ENCODE measurements at places on chromosomes 5 and 9.

DNA sequence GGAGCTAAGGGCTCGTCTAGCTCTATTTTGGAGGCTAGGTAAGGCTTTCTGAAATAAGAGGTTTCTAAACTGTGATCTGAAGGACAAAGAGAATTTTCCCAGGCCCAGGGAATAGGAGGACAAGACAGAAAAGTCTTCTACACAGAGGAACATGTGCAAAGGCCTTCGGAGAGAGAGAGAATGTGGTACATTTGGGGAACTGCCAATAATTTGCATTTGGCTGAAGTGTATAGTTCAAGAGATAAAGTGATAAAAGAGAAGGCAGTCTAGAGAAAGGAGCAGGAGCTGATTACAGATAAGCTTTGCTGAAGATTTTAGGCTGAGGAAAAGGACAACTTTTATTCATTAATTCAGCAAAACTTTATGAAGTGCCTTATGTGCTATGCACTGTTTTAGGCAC is 214.4 kb upstream of the ELL2 start:
- no peak for DNase-seq

- no peak for DNase-seq
Measured at GRCh38 chr5:64206653-64207052, 41.0 kb downstream of the RNF180 start.

DNA sequence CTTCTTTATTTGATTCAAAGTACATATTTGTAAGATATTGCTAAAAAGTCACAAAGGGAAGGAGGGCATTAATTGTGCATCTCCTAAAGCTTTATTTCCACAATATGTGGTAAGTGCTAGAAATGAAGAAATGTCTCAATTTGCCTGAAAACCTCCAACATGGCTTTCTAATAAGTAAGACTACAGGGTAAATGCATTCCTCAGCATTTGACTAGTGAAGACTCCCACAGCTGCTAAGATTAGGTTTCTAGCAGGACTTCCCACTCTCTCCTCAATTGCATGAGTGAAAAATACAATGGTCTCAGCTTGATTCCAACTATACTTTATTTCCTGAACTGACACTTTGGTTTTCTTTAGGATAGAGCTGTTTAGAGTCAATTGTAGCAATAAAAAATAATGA is 162.1 kb downstream of the ELAVL2 start:
- no peak for DNase-seq

DNA sequence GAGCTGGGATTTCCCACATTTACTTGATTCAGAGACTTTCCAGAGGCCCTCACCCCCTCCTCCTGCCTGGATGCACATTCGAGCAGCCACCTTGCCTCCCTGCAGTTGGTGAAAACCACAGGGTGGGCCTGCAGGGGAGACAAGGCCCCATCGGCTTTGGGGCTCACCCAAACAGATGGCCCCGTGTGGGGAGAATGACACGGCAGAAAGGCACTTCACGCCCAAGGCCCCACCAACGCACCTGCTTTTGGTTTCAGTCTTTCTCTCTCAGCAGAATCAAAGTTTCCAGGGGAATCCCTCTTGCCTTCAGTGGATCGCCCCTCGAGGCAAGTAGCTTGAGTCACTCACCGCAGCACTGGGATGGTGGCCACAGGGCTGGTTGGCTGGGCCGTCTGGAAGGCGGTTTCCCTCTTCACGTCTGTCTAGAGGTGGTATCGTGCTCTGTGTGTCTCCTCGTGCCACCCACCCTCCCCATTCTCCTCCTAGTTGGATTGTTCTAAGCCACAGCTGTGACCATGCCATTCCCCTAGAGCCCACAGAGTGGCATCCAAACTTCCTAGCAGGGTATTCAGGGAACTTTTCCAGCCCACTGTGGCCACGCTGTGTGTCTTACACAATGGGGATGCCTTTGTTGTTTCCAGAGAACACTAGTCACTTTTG is 31.8 kb downstream of the SEC61B start:
- DNase-seq = peak; percentile 64

DNA sequence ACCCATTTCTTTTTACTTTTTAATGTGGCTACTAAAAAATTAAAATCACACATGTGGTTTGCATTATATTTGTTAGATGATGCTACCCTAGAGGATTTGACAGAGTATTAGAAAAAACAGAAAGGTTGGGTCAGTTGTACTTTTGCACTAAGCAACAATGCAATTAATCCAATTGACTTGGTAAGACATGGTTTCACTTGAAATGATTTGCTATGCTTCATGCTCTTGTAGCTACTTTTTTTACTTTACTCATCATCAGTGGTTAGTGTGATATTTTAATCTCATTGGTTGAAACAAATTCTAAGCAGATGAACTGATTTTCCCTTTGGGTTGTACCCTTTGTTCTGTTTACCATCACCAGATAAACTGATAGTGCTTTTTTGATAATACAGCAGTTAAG is 39.4 kb downstream of the HMHB1 start:
- no peak for DNase-seq

- DNase-seq = no peak
Measured at GRCh38 chr5:122314036-122314435, 2.0 kb downstream of the SNCAIP start.

DNA sequence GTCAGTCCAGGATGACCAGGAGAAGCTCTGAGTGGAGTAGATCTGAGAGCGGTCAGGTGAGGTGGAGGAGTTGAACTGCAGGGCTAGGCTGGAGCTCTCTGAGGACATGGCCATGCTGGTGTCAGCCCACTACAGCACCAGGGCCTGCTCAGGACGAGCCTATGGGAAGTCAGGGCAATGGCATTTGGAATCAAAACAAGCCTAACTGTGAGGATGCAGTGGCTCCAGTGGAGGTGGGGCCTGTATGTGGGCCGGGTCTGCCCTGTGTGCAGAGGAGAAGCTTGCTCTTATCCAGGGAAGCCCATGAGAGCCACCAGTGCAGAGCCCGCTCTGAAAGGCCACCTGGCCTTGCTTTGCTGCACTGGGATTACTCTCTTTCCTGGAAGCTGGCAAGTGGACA is 11.1 kb downstream of the CXCL14 start:
- DNase-seq = no peak

GRCh38 chr5:136209346-136209910 is 16.5 kb upstream of the SMIM32 start:
- no peak for DNase-seq

GRCh38 chr9:127309715-127310114 is 45.1 kb downstream of the GARNL3 start:
- DNase-seq = no peak

- DNase-seq = no peak
Measured at GRCh38 chr5:126338635-126339034, 84.6 kb upstream of the GRAMD2B start.

DNA sequence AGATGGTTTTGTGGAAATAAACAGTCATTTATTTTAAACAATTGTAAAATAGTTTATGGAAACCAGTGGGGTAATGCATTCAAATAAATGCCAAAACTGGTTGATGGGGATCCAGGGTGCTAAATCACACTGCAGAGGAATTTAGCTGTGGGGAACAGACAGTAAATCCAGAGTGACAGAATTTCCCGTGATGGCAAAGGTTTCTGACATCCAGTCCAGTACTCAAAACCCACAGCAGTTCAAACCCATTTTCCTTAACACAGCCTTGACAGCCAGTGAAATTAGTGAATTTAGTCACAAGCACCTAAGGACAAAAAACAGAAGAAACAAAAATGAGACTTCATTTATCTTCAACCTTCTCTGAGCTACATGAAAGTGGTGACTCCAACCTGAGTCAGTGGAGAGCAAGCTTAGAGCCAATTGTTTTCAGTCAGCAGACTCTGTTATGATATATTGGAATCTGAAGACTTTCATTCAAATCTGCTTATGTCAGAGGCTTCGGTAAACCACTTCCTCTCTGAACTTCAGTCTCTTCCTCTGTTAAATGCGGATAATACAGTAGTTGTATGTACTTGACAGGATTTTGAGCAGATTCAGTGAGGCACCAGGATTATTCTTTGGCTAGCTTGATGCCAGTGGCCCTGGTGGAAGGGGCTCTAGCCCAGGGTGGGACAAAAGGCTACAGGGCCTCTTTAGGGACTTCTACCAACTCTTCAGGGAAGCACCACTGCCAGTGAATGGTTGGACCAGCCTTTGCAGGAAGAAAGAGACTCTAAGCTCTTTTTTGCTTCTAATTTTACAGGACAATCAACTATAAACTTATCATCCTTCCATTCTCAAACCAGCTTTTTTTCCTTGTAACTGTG is 185.3 kb downstream of the MAPKAP1 start:
- peak; percentile 25 for DNase-seq

DNA sequence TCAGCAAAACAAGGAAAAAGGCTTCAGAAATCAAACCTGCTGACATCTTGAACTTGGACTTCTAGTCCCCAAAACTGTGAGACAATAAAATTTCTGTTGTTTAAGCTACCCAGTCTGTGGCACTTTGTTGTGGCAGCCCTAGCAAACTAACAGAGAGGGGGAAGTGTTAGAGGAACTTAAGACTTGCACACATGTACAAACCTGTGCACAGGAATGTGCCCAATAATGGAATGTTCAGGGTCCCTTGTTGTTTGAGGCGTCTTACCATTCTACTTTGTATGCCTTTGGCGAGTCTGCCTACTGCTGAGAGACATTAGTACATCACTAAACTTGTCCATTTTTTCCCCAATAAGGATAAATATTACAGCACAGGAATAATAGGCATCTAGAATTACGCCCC is 160.3 kb downstream of the WDR70 start:
- no peak for DNase-seq

DNA sequence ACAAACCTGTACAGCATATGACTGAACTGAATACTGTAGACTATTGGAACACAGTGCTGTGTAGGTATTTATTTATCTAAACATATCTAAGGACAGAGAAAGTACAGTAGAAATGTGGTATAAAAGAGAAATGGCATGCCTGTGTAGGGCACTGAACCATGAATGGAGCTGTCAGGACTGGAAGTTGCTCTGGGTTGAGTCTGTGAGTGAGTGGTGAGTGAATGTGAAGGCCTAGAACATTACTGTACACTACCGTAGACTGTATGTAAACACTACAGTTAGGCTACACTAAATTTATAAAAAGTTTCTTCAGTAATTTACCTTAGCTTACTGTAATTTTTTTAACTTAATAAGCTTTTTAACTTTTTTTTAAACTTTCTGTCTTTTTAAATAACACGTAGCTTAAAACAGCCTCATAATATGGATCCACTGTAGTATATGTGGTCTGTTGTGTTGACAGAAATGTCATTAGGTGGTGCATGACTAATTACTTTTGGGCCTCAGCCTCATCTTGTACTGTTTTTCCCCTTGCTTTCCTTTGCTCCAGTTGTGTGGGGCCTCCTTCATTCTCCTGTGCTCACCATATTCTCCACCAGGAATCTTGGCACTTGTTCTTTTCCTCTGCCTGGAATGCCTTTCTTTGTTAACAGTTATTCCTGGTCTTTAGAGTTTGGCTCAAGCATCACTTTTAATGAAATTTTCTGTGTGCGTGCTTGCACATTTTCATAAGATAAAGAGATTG is 8.8 kb downstream of the SPIN1 start:
- no peak for DNase-seq

- no peak for DNase-seq
Measured at GRCh38 chr5:158845941-158846340, 253.8 kb downstream of the EBF1 start.

- DNase-seq = no peak
Measured at GRCh38 chr9:134284273-134284672, 42.0 kb upstream of the RXRA start.

GRCh38 chr5:167639766-167640165 is 651.7 kb upstream of the WWC1 start:
- no peak for DNase-seq

DNA sequence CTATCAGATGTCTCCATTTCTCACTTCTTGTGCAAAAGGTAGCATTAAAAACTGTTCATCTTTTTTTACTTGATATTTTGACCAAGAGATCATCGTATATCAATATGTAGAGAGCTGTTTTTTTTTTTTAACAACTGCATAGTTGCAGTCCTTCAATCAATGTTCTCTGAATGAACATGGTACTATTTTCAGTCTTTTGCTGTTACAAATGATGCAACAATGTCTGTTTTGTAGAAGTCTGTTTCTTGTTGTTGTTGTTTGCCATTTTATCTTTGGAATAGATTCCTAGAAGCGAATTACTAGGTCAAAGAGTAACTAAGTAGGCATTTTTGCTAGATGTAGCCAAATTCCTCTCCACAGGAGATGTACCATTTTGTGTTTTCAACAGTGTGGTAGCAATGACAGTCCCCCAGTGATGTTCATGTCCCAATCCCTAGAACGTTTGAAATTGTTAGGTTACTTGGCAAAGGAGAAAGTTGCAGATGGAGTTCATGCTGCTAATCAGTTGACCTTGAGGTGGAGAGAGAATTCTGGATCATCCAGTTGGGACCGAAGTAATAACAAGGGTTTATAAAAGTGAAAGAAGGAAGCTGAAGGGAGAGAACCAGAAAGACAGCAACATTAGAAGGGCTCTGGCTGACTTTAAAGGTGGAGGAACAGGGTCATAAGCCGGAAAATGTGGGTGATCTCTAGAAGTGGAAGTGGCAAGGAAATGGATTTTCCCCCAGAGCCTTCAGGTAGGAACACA is 6.3 kb downstream of the MTREX start:
- DNase-seq = no peak

DNA sequence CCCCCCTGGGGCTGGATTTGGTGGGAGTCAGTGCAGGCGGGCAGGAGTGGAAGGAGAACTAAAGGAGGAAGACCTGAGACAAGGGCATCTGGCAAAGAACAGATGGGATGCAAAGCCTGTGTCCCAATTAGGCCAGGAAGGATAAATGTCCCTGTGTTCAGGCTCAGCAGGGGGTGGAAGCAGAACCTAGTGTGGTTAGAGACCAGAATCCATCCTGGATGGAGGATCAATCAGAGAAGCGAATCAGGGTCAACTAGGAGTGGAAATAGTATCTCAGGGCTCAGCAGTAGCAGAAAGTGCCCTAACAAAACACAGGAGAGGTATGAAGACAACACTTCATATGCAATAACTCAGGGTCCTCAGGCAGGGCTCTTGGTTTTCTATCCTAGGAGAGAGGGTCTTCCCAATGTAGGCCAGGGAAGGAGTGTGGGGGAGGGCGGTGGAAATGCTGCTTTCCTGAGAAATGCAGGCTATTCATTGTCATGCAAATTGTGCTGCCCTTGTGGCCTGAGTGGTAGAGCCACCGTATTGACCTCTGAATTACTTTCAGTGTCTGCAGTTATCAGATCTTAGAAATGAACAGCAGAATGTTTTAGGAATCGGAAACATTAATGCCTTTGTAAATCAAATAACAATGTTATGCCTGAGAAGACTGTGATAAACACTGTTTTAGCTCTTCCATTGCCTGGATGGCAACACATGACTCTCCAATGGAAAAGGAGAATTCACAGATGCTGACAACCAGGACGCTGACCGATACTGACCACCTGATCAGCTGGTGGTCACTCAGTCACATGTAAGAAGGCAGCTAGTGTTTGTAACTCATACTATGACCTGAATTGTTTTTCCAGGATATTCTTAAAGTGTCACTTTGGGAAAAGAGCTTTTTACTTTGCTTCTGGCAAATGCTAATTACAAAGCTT is 323.6 kb downstream of the SEMA5A start:
- no peak for DNase-seq

DNA sequence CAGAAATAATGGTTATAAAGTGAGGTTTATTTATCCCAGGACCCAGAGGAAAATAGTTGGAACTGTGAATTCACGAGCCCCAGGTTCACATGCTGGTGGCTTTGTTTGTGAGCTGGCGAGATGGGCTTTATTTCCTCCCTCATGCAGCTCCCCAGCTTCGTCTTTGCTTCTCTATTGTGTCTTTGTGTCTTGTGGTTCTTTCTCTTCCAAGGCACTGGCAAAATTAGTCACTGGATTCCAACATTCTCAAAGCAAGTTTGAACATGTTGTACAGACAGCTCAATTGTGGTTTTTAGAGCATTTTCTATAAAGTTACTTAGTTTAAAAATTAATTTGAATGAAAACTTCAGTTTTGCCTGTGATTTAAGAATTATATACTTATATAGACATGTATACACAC is 7.2 kb downstream of the NDUFS6 start:
- DNase-seq = no peak

All from activated CD4-positive, alpha-beta T cell treated with anti-CD3 and anti-CD28 coated beads for 4 hours (primary cell).